WTC11 (cell line): ENCODE measurements at places on chromosomes 4 and X.

DNA sequence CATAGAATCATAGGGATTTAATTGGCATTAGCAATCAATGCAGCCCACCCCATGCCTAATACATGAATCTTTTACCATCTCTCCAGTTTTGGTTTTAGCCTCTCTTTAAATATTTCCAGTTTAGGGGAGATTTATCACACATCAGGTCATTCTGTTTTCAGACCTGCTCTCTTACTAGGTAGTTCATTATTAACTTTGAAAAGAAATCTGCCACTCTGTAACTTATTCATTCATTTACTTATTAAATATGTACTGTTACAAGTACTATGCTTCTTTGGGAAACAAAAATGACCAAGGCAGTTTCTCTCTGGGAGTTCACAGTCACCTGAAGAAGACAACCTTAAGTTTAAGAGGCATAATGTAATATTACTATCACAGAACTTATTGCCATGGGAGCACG lies 62.1 kb downstream of the USO1 start:
- no peak for DNase-seq

DNA sequence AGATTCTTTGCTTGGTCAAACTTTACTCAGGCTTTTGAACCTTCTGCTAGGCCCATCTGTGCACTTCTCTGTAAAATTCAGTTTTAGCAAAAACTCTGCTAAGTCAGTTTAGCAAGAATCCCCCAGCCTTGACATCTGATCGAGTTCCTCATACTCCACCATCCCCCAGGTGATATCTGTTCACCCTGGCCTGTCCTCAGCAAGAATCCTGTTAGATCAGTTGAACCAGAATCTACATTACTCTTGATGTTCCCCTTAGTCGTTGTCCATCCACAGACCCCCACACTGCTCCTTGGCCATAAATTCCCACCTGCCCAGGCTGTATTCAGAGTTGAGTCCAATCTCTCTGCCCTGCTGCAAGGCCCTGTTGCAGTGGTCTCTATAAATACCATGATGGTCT lies 162.6 kb downstream of the ZNF674 start:
- DNase-seq = no peak

DNA sequence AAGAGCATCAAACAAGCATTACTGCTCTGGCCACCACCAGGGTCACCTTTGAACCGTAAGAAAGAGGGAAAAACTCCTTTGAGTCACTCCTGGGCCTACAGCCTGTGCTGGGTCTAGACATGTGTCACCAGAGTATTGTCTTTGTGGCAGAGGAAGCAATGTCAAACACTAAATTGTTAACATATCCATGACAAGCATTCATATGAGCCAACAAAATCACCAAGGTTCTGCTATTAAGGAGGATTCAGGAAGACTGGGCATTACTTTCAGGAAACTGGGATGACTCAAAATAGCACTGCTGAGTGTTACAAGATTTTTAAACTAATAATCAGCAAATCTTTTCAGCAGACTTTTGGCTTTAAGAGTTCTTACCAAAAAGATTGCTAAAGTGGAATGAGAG lies 28.1 kb downstream of the LGI2 start:
- no peak for DNase-seq

DNA sequence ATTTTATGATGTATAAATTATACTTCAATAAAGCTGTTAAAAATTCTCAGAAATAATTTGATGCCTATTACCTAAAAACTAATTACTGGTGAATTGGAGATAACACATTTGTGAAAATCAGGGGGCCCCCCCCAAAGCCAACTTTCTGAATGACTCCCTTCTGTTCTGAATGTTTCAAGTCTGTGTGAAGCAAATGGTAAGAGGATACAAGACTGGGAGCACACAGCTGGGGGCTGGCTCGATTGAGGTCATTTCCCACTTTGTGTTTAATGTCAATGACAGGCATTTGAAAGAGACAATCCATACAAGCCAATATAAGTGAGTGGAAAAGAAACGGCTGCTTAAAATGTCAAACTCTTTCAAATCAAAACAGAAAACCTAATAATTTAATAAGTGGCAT lies 155.8 kb downstream of the SH2D1A start:
- DNase-seq = no peak

- DNase-seq = no peak
Observed at GRCh38 chr4:76458297-76458696, 23.3 kb downstream of the SHROOM3 start.

GRCh38 chr4:41609851-41610250 lies 71.9 kb downstream of the LIMCH1 start:
- DNase-seq = no peak

- DNase-seq = peak; percentile 53
Observed at GRCh38 chr4:1026115-1026514, 14.7 kb downstream of the FGFRL1 start.

GRCh38 chrX:25020905-25021449 lies 5.2 kb upstream of the ARX start:
- peak; percentile 77 for DNase-seq

DNA sequence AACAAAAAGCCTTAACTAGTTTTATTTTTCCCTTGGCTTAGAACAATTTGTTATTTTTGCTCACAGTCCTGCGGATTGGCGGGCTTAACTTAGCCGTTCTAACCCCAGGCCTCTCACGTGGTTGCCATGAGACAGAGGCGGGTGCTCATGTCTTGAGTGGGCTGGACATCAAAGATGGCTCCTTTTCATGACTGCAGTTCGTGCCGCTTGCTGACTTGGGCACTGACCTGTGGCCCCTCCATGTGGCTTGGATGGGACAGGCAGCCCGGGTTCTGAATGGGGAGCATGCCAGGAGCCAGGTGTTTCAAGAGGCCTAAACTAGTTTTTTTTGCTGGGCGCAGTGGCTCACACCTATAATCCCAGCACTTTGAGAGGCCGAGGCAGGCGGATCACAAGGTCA lies 40.7 kb downstream of the CDS1 start:
- DNase-seq = no peak

GRCh38 chr4:123893011-123893981 lies 496.7 kb downstream of the SPRY1 start:
- no peak for DNase-seq

DNA sequence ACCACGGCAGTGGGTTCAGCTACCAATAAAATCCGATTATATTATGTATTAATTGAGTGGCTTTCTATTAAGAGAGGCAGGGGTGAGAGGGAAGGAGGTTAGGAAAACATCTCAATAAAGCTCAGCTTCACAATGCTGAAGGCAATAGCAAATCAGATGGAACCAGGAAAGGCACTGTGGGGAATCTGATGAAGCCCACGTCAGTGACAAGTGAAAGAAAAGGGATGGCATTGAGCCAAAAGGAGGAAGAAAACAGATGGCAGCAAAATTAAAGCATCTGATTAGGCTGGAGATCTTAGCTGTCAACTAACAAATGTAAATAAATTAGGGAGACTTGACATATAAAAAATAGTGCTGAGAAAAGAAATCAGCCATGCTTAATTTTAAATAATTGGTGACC lies 180.9 kb downstream of the RASL11B start:
- no peak for DNase-seq

DNA sequence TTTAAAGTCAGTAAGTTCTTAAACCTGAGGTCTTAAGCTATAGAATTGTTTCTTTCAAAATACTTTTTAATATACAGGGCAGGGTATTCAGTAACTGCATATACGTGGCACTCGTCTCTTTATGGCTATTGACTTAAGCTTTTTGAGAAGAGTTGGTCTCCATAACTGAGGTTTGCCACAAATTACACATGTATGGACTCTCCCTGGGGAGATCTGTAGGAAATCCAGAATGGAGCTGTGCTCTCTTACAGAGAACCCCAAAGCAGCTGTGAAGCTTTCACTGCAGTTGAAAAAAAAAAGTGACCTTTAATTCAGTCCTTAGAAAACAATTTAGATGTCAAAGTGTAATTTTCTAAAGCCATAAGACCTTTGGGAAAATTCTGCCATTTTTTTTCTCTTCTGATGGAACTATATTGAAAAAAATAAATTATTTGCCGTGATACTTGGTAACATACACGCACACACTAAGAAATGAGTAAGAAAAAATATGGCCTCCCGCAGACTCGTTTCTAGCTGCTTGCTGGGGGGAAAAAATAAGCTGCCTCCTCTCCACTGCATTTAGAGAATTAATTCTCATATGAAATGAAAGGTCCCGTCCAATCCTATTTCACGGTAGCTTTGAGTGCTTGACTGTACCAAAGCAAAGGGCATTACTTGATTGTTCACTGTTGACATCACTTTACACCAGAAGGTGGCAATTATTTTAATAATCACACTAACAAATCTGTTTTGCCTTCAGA lies 159.4 kb upstream of the TENM3 start:
- no peak for DNase-seq

GRCh38 chr4:135185256-135185655 lies 983.7 kb upstream of the PABPC4L start:
- DNase-seq = peak; percentile 54

DNA sequence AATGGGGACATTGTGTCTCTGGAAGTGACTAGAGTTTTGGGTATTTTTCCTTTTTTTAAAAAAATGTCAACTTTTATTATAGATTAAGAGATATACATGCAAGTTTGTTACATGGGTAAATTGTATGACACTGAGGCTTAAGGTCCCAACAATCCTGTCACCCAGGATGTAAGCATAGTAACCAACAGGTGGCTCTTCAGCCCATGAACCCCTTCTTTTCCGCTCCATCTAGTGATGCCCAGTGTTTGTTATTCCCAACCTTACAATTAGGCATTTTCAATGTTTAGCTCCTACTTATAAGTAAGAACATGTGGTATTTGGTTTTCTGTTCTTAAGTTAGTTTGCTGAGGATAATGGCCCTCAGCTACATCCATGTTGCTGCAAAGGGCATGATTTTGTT lies 102.7 kb downstream of the GRID2 start:
- DNase-seq = no peak

GRCh38 chrX:19907794-19908193 lies 20.4 kb upstream of the SH3KBP1 start:
- no peak for DNase-seq

DNA sequence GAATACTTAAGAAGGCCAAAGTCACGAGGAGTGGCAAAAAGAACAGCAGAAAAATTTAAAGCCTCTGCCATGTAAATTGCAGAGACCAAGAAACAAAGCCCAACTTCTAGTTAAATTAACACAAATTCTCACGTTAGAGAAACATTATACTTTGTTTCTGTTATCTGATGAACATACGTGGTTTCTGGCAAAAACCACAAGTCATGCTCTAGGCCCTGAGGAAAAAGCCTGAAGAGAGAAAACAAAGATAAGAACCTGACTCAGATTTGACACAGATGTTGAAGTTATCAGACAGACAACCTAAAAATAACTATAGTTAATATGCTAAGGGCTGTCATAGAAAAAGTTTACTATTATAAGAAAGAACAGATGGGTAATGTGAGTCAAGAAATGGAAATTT lies 149.1 kb upstream of the PCDH10 start:
- DNase-seq = no peak

DNA sequence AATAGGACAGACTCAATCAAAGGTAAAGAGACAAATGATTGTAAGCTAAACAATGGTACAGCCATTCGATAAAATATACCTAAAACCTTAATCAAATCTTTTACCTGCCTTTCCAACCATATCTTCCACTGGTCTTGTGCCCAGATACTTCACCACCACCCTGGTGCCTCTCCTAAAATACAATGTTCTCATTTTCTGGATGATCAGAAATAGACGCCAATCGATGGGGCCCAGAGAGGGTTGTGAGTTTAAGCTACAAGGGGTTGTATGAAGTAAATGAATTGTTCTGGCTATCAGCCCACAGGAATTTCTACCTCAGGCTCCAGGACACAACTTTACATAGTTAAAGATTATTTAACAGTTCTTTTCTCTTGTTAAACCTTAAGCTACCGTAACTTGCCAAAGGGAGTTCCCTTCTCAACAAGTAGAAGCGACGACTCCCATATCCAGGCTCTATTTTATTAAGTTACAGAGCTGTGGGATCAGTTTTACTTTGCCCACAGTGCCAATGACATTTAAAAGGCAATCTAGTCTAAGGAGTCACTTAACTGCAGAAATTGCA lies 99.1 kb downstream of the CHRNA9 start:
- DNase-seq = no peak
